ENCODE measurements at places on chromosomes 2 and 18.

- DNase-seq = no peak
Observed at GRCh38 chr2:218970894-218971293, 11.4 kb downstream of the CDK5R2 start.

- no peak for DNase-seq
Observed at GRCh38 chr2:120586507-120587278, 149.0 kb upstream of the GLI2 start.

DNA sequence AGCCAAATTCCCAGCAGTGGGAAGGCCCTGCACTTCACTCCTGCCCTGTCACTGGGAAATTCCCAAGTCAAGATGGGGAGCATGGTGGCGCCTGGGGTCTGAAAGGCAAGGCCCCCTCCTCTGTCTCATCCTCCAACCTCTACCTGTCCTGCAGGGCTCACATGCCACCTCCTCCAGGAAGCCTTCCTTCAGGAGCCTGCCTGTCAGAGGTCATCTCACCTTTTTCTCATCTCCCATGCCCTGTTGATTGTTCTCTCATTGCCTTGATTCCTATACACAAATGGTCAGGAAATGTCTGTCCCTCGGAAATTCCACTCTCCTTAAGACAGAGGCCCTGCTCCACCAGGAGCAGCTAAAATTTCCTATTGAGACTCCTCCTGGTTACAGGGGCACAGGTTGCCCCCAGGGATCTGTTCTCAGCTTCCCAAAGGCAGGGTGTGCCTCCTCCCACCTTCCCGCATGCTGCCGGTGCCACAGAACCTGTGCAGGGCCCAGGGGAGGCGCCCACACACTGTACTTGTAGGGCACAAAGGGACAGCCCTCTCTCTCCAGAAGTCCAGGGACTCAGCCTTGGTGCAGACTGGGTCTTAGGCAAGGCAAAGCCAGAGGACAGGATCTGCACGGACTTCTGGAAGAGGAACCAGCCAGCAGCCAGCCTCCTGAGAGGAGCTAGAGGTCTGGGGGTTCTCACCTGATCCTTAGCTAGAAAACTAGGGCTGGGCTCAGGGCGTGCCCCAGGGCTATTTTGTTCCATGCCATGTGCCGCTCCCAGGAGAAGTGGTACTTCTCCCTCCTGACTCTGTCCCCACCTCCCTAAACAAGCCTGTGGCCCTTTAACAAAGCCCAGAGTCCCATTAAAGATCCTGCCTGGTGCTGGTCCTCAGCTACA is 12.9 kb downstream of the HES6 start:
- no peak for DNase-seq

DNA sequence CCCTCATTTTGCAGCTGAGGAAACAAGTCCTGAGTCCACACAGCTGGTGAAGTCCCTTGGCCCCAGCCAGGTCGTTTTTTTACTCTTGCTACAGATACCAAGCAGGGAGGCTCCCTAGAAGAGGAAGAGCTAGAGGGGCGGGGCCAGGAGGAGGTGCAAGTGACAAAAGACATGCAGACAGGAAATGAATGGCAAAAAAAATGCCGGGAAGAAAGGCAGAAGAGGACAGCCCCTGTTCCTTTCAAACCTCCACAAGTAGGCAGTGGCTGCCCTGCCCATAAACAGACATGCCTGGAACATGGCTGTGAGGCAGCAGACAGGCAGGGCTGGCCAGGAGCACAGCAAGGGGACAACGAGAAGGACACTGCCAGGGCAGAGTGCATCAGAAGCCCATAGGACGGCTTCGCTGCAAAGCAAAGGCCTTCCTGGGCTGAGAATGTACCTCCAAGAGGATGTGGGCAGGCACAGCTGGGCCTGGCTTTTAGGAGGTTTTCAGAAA is 108.7 kb downstream of the ZBTB7C start:
- DNase-seq = no peak

- no peak for DNase-seq
Observed at GRCh38 chr2:60028849-60029565, 524.4 kb downstream of the BCL11A start.

GRCh38 chr18:22159014-22159413 is 10.4 kb upstream of the GATA6 start:
- DNase-seq = no peak

GRCh38 chr2:120109186-120110061 is 96.5 kb downstream of the EPB41L5 start:
- no peak for DNase-seq

DNA sequence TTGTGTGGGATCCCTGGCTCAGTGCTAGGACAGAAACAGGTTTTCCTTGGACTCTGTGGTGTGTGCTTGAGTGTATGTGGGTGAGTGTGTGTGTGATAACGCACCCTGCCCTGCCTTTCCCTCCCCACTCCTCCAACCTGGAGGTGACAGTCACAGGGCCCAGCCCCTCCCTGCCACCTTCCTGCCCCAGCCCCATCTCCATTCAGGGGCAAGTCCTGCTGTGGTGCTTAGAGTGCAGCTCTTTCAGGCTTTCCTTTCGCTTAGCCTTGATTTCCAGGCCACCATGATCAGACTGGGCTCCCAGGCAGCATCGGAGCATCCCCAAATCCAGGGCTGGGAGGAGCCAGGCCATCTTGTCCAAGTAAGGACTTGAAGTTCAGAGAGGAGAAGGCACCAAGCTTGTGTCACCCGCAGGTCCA is 185.2 kb downstream of the ZFP36L2 start:
- DNase-seq = no peak
